ENCODE measurements at places on chromosomes 7 and 10.

- no peak for DNase-seq
Measured at GRCh38 chr10:112938808-112939482, 11.1 kb upstream of the TCF7L2 start.

GRCh38 chr7:12731214-12731656, 43.8 kb downstream of the ARL4A start:
- no peak for DNase-seq

DNA sequence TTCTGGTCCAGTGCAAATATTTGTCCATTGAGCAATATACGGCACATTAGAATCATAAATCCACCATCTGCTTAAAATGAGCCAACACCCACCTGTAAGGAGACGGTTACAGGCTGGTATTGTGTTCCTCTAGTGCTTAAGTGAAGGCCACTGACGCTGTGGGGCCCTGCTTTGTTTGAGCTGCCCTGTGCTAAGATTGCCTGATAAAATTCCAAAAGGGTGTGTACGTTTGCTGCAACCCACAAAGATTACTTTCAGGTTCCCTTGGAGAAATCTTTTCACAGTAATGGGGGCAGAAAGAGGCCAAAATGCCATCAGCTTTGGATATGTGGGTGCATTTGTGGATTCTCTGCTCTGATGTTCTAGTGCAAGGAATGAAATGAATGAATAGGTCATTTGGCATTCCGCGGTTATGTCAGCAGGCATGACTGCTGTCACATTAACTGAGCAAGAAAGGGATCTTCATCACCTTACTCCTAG, 34.4 kb downstream of the AGR3 start:
- no peak for DNase-seq

- DNase-seq = no peak
Measured at GRCh38 chr7:116327752-116328151, 117.4 kb downstream of the TES start.

- DNase-seq = no peak
Measured at GRCh38 chr7:128985660-128986059, 47.9 kb downstream of the IRF5 start.

DNA sequence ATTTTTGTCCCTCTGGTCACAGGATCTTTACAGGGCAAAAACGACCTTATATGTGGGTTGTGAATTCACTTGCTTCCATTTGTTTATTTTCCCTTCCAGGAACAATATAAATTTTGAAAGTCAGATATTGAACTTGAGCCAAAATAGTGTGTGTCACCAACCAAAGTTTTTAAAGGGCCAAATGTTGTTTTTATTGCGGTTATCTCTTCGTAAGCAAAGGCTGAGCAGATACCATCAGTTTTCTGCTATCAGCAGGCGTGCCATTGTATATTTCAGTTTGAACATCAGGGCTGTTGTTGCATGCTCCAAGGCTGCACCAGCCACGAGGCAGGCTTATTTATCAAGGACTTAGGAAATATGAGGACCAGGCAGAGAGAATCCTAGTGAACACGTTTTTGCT, 160.3 kb downstream of the PAXIP1 start:
- no peak for DNase-seq

DNA sequence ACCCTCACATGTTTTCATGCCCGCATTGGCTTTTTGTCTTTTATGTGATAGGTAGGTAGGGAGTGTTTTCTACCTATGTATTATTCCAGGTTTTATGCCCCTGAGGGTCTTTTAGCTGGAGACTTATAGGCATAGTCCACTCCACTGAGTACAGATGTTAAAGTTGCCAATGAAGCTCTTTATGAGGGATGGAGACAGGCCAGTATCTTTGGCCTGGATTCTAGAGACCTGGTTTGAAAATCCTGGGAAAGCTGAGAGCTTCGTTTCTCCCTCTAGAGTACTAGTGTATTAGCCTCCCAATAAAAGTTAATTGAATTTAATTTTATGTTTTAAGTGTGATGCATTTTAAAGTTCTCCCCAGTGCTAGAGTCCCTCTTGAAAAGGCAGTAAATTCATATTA, 854.1 kb downstream of the LRMDA start:
- DNase-seq = no peak

- DNase-seq = no peak
Measured at GRCh38 chr7:120743128-120743527, 114.8 kb downstream of the TSPAN12 start.

GRCh38 chr7:25617214-25617613, 388.9 kb upstream of the NPVF start:
- DNase-seq = no peak

DNA sequence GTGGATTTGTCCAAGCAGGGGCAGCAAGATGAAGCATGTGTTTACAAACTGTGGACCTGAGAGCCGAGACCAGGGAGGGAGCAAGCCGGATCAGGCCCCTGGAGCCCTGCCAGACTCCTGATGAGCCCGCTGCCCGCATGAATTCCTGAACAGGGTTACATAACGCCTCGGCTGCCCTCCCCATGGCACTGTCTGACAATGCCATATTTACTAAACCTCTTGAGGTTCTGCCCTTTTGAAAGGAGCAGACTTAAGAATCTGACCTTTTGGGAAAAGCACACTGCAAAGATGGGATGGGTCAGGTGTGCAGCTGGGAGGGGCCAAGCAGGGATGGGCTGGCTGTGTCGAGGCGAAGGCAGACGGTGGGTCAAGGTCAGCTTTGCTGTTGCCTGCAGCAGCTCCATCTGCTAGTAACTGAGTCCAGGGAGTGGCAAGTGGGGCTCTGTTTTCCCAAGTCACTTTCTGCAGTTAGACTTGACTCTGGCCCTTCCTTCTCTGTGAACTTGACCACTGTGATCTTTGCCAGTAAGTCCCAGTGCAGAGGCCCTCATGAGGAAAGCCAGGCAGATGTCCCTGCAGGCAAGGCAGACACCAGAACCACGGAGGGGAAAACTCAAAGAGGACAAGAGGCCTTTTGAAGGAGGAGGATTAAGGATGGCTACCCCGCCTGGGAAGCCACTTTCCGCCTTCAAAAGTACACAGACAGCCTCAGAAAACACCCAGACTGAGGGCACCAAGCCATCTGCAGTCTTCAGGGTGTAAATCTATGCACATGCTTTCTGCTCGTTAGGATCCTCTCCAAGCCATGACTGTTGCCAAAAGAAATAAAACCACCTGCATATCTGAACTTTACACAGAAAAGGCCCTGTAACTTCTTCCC, 175.8 kb downstream of the TNS3 start:
- DNase-seq = peak; percentile 69

DNA sequence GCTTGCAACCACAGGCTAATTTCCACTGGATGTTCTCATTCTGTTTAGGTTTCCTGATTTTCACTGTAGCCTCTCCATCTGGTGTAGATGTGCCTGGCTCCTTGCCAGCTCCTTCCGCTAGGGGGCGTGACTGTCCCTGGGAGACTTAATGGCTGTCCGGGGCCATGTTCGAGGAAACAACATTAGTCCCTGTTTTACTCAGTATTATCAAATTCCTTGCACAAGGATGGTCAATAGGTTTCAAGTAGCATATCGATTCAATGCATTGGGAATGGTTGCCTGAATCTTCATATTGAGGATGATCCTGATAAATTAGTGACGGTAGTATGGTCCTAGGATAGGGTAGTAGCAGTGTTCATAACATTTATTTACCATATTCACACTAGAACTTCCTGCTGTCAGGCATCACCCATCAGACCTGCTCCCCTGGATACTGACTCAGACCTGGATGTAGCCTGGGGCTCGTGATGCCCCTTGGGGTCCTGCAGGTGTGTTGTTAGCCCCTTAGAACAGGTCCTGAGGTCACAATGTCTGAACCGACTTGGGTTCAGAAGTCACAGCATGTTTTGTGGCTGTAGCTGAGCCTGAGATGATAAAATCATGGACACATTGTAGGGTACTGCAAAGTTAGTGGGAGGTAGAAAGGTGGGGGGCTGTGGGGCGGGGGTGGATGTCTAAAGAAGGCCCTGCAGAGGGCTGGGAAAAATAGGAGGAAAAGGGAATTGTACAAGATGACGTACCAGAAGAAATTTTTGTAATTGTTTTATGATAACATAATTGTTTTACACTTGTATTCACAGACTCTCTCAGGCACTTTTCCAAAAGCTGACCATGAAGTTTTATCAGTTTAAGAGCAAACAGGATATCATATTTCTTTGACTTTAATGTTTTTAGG, 8.9 kb upstream of the EXOC6 start:
- DNase-seq = no peak

- no peak for DNase-seq
Measured at GRCh38 chr10:19918794-19919193, 102.6 kb downstream of the PLXDC2 start.

DNA sequence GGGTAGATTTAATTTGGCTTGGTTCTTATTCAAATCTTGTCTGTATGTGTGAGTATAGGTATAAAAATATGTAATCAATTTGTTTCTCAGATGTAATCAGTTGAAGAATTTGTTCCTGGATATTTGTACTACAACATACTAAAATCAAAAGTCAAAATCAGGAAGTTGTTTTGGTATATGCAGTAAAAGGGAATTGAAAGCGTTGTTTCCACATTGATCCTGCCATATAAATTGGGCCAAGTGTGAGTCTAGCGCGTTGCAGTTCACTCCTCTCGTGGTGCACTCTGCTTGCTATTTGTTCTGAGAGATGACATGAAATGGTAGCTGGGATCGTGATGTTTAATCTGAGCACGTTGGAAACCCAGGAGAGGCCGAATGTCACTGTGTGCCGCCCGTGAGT, 55.9 kb downstream of the SHH start:
- DNase-seq = no peak

DNA sequence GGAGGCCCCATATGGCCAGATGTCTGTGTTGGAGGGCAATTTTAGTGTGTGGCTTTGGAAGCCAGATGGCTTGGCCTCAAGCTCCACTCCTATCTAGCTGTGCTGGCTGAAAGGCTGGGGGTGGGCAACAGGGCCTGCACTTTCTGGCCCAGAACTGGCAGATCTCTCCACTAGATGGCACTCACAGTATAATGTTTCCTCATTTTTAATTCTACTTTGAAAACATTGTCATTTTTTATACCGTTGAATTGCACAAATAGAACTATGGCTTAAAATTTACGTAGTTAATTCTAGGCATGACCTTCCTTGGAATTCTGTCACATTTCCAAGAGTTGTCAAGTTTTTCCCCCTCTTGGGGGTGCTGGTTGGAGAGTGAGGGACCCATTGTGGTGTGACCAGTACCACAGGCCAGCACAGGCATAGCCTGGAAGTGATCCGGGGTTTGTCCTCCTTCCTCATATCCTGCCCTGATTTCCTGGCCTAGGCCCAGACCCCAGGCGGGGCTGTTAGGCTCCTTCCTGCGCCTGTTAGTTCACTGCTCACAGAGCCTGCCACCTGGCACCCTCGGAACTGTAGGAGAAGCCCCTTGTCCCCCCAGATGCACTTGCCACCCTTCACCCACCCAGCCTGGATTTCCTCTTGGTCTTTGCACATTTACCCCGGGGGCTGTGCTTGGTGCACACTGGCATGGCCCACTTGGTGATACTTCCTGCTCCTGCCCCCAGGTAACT, 52.8 kb downstream of the ARHGAP22 start:
- no peak for DNase-seq

DNA sequence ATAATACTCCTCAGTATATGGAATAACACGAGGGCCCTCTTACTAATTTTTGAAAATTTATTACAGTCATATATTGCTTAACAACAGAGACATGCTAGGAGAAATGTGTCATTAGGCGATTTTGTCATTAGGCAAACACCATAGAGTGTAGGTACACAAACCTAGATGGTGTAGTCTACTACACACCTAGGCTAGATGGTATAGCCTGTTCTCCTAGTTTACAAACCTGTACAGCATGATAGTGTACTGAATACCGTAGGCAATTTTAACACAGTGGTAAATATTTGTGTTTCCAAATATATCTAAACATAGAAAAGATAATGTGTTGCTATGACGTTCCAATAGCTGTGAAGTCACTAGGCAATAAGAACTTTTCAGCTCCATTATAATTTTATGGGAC, 12.8 kb downstream of the OR2F1 start:
- no peak for DNase-seq

DNA sequence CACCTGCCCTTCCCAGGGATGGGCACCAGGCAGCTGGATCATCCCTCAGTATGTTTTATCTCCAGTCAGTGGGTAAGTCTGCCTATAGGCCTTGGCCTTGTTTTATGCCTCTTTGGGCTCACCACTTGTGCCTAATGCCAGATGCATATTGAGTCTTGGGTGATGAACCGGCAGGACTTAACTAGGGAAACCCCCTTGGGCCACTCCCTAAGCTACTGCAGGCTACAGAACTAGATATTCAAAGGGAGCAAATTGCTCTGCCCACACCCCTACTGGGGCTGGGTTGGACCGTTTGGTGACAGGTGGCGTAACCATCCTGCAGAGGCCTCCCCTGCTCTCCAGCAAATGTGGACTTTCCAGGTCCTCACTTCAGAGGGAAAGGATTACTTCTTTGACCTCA, 115.7 kb upstream of the GDF10 start:
- no peak for DNase-seq

DNA sequence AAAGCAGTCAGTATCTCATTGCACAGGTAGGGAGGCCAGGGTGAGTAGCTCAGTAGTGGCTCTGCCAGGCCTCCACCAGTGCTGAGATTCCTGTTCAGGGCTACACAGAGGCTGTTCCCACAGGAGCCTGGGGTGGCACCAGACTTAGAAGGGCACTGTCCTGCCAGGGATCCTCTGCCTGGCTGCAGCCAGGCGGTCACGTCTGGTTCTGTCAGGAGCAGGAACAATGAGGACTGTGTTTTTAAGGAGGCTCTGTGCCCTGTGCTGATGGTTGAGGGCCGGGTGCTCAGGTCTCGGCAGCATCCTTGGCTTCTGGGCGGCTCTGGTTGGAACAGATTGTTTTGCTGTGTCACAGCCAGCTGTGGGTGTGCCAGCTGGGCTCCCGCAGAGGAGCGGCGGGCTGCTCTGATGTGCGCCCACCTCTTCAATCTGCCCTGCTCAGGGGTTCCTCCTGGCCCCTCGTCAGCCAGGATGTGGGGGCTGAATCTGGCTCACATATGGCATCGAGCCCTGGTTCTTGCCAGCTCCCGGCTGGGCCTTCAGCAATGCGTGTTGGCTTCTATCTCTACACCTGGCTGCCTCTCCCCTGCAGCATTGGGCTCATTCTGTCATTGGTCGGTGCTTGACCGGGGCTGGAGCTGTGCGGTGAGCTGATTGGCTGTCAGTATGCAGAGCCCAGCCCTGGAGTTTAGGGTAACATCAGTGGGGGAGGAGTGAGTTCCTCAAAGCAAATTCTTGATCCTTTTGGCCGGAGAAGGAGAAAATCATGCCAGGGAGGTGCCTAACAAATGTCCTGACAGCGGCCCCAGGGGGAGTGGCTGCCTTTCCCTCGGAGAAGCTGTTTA, 41.2 kb downstream of the TACR2 start:
- DNase-seq = no peak

GRCh38 chr10:86712317-86712707, 44.0 kb downstream of the LDB3 start:
- DNase-seq = no peak

- no peak for DNase-seq
Measured at GRCh38 chr7:30707391-30708357, 25.4 kb upstream of the CRHR2 start.

- no peak for DNase-seq
Measured at GRCh38 chr10:100022403-100022802, 12.7 kb upstream of the DNMBP start.
